ENCODE measurements at places on chromosomes 2 and 18.

DNA sequence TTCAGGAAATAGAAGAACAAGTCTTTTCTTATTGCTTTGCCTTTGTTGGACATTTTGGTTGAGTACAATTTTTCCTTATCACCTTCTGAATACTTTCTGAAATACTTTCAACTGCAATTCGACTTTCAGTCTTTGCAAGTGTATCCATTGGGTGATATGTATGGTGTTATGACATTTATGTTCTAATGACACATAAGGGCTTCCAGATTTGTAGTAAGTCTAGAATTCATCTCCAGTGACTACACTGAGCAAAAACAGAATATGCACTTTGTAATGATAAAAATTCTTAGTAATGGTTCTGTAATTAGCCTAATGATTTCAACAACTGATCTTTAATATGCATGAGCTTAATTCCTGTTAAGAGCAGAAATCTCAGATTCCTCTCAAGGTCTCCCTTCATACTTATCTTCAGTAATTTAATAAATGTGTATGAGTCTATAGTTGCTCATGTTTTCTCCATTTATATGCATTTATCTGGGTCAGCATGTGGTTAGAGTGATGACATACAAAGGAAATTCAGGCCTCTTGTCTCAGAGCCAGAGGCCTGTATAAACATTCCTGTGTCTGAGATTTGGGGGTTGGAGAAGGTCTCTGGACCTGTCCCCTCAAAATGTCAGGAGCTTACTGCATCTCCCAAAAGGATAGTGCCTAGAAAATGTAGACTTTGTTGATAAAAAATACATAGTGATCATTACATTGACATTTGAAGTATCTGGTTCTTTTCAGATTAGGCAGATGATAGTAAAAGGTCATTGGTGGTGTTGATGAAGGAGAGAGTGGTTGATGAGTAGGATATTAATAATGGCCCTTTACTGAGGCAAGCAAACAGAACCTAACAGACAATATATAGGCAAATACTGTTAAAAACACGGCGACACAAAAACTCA is 114.9 kb downstream of the QPCT start:
- DNase-seq, result no peak

- no peak for DNase-seq
Observed at GRCh38 chr18:76005632-76006208, 489.3 kb downstream of the ZNF516 start.

DNA sequence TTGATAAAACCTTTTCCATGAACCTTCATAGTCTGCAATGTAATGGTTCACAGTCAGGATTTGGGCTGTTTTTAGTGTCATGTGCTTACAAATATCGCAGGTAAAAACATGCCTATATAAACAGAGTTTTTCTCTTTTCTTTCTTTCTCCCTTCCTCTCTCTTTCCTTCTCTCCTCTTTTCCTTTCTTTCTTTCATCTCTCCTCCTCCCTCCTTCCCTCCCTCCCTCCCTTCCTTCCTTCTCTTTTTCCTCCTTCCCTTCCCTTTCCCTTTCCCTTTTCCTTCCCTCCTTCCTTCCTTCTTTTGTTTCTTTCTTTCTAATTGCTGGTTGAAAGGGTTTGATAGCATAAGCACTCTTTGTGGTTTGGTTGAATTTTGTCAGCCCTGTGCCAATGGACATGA is 9.6 kb upstream of the NPPC start:
- no peak for DNase-seq

DNA sequence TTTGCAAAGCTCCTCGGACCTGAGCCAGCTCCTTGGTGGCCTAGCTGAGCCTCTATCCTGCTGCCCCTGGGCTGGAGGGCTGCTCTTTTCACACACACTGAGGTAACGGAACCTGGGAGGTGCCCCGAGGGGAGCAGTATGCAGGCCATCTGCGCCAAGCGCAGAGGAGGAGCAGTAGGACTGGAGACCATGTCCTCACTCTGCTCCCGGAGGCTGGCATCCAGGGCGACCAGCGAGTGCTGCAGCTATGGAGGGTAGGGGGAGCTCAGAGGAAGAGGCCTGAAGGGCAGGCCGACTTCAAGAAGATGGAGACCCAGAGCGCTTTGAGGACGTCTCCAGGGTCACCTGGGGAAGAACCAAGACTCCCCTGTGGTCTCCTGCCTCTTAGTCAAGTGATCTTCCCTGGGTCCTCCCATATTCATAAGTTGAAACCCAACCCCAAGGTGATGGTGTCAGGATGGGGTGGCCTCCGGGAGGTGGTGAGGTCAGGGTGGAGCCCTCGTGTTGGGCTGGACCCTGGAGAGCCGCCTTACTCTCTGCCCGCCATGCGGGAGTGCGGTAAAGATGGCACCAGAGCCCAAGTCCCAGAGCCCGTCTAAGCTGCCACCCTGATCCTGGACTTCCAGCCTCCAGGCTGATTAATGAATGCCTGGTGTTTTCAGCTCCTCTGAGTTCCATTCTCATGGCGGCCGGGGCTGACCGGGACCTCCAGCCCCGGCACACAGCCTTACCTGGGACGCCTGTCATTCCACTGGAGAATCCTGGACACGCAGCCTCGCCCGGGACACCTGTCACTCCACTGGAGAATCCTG is 160.7 kb downstream of the NDUFA10 start:
- no peak for DNase-seq

DNA sequence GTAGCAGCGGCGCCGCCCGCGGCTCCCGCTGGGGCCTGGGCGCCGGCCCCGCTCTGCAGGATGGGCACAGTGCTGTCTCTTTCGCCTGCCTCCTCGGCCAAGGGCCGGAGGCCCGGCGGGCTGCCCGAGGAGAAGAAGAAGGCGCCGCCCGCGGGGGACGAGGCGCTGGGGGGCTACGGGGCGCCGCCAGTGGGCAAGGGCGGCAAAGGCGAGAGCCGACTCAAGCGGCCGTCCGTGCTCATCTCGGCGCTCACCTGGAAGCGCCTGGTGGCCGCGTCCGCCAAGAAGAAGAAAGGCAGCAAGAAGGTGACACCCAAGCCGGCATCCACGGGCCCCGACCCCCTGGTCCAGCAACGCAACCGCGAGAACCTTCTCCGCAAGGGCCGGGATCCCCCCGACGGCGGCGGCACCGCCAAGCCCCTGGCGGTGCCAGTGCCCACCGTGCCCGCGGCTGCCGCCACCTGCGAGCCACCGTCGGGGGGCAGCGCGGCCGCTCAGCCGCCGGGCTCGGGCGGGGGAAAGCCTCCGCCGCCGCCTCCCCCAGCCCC is 369 bp downstream of the CDK5R2 start:
- DNase-seq, result no peak

- DNase-seq, result no peak
Observed at GRCh38 chr2:201440182-201440581, 11.1 kb downstream of the TRAK2 start.

DNA sequence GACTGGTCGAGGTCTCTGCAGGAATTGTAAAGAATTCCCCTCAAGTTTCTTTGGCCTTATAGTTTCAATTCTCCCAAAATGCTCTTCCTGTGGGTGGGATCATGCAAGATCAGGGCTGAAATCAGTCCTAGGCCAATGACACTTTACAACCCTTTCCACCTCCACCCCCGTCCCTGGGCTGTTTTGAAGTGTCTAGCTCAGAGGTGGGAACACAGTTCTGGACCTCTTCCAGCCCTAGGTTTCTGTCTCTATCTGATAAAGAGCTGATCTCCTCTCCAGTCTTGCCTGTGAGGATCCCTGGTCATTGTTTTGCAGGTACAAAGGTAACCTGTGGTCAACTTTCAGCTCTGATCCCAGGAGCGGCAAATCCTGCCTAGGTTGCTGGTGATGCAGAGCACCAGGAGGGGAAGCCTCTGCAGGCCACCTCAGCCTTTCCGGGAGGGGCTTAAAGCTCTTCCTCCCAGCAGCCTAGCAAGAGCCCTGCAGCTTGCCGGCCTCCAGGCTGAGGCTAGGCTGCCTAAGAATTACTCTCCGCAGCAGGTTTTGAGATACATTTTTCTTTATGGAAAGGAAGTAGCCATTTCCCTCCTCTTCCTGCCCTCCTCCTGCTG is 69.8 kb upstream of the WIPF1 start:
- DNase-seq, result no peak

DNA sequence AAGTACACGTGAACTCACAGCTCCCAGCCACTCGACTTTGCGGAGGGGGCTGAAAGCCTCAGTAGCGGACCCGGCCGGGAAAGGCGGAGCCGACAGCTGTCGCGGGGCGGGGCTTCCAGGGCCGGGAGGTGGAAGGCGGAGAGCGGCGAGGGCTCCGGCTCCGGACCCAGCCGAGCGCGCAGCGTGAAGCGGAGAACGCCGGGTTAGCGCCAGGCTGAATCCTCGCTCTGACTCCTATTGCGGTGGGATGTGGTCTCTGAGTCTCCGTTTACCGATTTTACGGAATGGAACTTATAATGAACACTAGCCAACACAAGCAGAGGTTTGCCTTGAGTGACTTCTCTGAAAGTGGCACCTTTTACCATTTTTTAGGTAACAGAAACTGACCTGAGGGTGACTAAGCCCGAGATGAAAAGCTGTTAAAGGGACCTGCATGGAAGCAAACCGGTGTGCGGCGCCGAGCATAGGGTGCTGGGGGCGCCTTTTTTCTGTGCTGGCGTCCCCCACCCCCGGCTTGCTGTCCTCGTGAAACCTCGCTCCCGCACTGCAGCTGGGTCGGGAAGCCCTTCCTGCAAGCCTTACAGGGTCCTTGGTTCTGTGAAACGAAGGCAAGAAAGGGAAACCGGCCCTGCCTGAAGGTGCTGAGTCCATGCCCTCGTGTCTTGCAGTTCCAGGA is 72.9 kb downstream of the EN1 start:
- DNase-seq, result no peak

- DNase-seq, result no peak
Observed at GRCh38 chr18:63293935-63294334, 25.6 kb downstream of the BCL2 start.

DNA sequence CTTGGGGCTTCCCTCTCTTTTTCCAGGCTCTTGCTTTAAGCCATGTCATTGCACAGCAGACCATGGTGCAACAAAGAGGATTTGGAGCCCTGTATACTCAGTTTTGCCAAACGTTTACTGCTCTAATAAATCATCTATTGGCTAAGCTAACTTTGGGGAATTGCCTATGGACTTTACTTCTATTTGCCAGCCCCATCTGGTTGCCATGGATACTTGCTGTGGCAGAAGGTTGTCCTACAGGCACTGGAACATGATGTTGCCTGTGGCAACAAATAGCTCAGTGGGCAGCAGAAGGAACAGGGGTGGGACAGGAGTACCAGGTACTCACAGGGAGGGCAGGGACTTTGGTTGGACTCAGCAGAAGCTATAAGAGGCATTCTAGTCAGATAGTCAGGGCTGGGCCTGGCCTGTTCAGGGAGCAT is 129.7 kb downstream of the CCDC85A start:
- no peak for DNase-seq

DNA sequence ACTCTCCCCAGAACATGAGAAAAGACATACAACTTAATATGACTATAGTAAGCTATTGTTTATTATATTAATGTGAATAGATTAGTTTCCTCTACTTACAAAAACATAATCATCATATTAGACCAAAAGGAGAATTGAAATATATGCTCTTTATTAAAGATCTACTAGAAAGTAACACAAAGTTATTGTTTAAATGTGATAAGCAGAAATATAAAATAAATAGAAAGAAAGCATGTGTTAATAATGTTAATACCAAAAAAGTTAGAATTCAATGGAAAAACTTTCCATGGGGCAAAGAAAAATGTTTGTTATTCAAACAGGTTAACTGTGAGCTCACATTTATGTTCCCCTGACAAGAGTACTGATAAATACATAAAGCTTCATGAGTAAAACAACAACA is 421.4 kb upstream of the UBE2E3 start:
- DNase-seq, result no peak

DNA sequence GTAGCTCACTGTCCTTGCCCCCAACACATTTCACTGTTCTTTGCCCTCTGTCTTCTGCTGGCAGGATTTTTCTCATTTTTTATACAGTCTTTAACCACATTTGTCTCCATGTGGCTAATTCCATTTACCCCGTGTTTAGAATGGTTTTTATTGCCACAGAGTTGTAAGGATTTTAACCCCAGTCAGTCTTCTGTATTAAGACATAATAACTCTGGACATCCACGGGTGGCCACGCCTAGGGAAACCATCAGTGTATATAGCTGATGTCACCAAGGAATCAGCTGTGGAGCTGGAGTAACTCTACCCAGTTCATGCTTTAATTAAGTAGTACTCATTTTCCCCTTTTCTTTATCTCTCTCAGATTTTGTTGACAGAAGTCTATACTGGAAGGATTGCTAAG is 139.8 kb downstream of the MAP4K4 start:
- no peak for DNase-seq

GRCh38 chr2:200834701-200835100 is 23.0 kb downstream of the BZW1 start:
- DNase-seq, result no peak

GRCh38 chr2:133287709-133288108 is 280.6 kb downstream of the NCKAP5 start:
- DNase-seq, result no peak

GRCh38 chr2:143645921-143646645 is 516.9 kb downstream of the ARHGAP15 start:
- no peak for DNase-seq

DNA sequence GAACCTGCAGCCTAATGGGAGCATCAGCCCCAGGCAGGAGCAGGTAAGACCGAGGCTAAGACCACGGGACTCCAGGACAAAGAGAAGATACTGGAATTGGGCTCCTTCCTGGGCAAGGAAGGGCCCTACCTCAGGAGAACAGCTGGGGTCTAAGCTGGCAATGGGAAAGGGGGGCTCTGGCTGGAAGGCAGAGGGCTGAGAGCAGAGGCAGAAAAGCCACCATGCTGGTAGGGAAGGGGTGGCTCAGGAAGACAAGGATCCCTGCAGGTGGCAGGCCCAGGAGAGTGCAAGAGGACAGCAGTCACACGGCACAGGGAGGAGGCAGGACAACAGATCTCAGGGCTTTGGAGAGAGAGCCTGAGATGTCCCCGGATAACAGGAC is 203.5 kb downstream of the NDUFA10 start:
- DNase-seq, result no peak

All from retinal pigment epithelial cell (primary cell).